Suprapubic skin (tissue), 4 donors: ENCODE measurements at places on chromosomes 3 and 15. TPM values are rescaled to one million over a fixed set of nuclear protein-coding genes. Genes with fewer than 3 reads are reported as not detected.

GRCh38 chr3:16846373-16847080 lies 38.2 kb upstream of the PLCL2 start:
- no peak overlapping the region for H3K4me3 ChIP-seq
- H3K27me3 ChIP-seq = no peaks in the 10 kb centered on the region
- DNase-seq = no peak
- H3K36me3 ChIP-seq = no peaks in the 10 kb centered on the region
- no peaks in the 10 kb centered on the region for H3K4me1 ChIP-seq

GRCh38 chr3:81352867-81353266 lies 408.6 kb downstream of the GBE1 start:
- no peak overlapping the region for H3K27ac ChIP-seq
- H3K36me3 ChIP-seq = no peaks in the 10 kb centered on the region
- no peaks in the 10 kb centered on the region for H3K27me3 ChIP-seq
- no peaks in the 10 kb centered on the region for H3K4me1 ChIP-seq

GRCh38 chr3:40247714-40248454 lies 61.6 kb upstream of the EIF1B start:
- H3K27ac ChIP-seq = no peak overlapping the region
- H3K27me3 ChIP-seq = no peaks in the 10 kb centered on the region
- no peak overlapping the region for H3K4me3 ChIP-seq
- no peak for DNase-seq
- no peaks in the 10 kb centered on the region for H3K4me1 ChIP-seq
- H3K36me3 ChIP-seq = no peaks in the 10 kb centered on the region

The SLC12A1 gene
- not detected for total RNA-seq

The SEC11A gene
- total RNA-seq = 46.1 TPM

The PPIB gene
- 248 TPM for total RNA-seq
